ENCODE measurements at places on chromosomes 3 and 15.

DNA sequence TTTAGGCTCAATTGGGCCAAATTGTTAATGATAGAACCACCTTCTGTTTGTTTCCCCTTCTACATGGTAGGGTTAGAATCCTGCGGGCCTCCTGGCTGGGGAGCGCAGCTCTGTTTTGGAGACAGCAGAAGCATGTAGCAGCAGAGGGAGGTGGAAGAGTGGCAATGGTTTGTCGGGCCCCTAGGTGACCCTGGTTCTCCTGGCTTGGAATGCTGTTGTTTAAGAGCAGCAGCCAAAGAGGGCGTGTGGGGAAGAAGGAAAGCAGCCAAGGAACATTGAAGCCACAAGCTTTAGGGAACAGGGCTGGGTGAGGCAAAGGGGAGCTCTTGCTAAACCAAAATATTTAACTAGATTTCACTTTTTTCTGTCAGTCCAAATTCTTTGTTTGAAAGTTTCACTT is 213.7 kb upstream of the NR2E3 start:
- no peak for DNase-seq

DNA sequence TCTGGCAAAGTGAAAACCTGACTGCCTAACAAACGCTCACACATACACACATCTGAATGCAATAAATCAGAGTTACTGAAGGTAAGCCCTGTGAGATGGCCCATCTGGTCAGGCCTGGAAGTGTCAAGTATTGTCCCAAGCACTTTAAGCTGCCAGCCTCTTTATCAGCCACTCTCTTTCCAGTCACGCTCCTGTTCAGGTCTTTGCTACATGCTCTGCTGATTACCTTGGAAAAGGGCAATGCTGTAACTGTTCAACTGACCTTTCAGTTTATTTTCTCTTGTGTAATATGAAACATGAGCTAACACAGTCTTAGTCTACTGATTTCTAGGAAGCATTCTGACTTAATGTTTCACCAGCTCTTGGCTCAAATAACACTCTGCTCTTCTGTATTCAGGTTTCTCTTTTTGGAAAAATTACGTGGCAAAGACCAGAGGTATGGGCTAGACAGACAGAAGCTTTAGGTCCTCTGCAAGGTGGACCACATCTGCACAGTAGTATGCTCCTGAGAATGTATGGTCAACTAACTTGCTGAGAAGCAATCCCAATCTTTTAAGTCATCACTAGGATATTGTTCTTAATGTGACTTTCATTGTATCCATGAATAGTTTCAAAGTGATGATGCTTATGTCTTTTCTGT is 44.5 kb downstream of the GBE1 start:
- DNase-seq, result peak; percentile 29

DNA sequence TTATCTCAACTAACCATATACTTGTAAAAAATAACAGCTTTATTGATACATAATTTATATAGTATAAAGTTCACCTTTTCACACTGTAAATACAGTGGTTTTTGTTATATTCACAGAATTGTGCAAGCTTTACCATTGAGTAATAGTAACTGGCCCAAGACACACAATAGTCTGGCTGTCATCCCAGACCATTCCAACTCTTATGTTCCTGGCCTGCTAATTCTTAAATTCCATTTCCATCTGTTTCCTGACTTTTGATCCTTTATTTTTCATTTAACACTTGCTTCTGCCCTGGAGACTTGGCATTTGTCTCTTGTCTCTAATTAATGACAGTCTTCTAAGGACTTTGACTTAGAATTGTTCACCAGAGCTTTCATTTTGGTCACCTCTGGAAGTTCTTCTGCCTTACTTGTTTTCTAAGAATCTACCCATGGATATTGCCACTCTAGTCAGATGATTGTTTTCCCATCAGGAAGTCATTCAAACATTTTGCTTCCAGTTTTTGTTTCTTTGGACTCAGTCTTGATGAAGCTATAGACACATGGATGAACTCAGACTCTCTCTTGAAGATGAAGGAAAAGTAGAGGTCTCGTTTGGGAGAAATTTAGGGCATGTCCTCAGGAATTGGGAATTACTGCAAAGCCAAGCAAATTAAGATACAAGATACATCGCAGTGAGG is 27.2 kb upstream of the PLSCR4 start:
- peak; percentile 87 for DNase-seq

DNA sequence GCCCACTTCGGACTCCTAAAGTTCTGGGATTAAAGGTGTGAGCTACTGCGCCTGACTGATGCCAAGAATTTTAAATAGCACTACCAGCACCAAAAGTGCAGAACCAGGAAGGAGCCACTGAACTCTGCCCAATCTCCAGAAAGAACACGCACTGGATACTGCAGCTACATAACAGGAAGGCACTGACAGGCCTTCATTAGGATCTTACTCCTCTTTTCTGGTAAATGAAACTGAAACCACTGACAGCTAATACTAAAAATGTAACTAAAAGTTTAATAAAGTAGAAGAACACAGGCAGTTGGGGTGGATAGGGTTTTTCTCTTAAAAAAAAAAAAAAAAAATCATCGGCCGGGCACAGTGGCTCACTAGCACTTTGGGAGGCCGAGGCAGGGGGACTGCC is 74.1 kb upstream of the CHRM5 start:
- DNase-seq, result no peak

DNA sequence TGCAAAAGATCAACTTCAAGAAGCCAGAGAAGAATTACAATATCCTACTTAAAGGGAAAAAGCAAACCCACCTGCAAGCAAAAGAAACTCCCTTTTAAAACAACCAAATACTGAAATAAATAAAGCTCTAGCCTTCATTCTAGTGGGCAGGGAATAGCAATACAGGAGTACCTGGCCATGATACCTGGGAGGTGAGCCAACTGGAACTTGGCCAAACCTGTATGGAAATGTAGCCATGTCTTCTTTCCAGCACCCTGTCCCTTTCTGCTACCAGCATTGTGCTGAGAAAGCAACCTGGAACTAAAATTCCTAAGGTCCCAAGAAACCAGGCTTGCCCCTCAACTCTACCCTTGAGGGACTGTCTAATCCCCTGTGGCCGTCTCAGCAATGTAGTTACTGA is 530.0 kb downstream of the EPHB1 start:
- no peak for DNase-seq

DNA sequence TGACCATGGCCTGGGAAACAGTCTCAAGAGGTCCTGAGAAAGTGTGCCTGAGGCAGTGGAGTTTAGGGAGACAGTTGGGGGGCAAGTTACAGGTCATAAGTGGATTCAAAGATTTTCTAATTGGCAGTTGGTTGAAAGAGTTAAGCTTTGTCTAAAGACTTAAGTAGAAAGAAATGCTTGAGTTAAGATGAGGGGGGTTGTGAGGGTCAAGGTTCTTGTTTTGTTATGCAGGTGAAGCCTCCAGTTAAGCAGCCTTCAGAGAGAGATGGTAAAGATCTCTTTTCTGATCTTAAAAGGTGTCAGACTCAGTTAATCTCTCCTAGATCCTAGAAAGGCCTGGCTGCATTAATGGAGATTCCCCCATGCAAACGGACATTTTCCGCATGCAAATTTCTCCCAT is 356.3 kb upstream of the C2CD4B start:
- no peak for DNase-seq

DNA sequence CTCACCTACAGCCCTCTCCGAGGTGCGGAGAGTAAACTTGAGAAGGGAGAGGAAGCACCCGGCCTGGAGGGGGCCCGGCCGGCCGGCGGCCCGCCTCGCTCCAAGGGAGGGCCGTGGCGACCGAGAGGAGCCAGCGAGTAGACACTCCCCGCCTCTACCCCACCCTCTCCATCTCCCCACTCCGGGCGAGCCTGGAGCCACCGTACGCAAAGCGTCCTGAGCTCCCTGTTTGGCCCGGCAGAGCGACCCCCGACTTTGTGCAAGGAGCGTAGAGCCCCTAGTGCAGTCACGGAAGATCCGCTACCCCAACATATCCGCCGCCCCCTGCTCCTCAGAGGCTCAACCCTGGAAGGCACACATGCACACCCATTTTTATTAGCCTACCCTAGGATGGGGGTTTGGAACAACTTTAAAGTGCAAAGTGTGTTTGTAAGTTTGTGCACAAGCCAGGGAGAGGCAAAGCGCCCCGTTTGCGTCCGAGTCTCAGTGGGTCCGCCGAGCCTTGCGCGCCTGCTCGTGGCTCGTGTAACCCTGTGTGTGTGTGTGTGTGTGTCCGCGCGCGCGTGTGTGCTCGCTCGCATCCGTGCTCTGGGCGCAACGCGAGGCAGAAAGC is 508 bp upstream of the SMAD6 start:
- no peak for DNase-seq

DNA sequence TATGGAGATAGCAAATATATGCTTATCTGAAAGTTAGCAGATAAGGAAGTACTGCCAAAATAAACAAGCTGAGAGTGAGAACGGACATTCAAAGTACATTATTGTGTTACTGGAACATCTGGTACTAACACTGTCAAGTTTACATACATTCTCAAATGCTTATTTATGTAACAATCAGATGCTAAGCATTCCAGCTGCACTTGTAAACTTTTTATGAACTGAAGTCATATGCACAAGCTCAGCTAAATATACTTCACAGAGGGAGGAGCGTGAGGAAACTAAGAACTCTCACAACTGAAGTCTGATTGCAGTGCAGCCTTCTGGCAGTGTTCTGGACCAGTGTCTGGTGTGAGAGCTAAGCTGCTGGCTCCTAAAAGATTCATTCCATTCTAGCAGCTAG is 223.7 kb upstream of the NANOGP8 start:
- peak; percentile 92 for DNase-seq

GRCh38 chr3:64530434-64531049 is 157.3 kb downstream of the ADAMTS9 start:
- DNase-seq, result no peak

GRCh38 chr3:196604548-196604947 is 34.9 kb upstream of the NRROS start:
- DNase-seq, result no peak

- no peak for DNase-seq
Measured at GRCh38 chr3:15578289-15578867, 23.0 kb downstream of the HACL1 start.

- peak; percentile 70 for DNase-seq
Measured at GRCh38 chr3:127697551-127698240, 24.9 kb downstream of the ABTB1 start.

DNA sequence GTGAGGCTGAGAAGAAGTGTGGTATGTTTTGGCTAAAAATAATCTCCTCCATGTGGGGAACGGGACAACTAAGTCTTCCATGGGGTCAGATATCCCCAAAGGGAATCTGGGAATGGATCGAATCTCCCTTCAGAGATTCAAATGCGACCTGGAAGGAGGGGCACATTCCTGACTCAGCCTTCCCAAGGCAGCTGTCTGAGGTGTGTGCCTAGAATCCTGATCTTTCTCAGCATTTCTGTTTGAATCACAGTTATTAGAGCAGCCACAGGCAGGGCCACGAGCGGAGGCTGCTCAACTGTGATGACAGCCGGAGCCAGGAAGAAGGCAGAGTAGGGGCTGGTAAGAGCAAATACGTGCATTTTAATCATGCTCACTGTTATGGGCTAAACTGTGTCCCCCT is 135.1 kb downstream of the ADAMTS17 start:
- DNase-seq, result no peak

GRCh38 chr3:6062261-6063187 is 798.4 kb upstream of the GRM7 start:
- DNase-seq, result no peak

DNA sequence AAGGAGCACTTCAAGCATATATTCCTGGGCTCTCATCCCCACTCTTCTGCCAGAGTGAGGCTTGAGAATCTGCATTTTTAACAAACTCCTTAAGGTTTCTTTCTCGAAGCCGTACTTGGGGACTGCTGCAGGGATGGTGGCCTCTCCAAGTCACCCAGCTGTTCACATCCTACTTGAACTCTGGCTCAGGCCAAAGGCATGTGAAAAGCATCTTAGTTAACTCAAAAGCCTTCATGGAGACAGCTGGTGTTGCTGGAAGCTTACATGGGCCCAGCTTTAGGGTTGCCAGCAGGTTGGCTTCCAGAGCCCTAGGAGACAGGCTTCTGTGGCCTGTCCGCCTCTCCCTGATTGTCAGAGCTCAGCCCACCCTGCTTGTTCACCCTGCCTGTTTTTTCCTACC is 139.2 kb downstream of the THSD4 start:
- DNase-seq, result no peak

Measured in skeletal muscle cell (primary cell).